ENCODE measurements at places on chromosomes 11 and 22.

DNA sequence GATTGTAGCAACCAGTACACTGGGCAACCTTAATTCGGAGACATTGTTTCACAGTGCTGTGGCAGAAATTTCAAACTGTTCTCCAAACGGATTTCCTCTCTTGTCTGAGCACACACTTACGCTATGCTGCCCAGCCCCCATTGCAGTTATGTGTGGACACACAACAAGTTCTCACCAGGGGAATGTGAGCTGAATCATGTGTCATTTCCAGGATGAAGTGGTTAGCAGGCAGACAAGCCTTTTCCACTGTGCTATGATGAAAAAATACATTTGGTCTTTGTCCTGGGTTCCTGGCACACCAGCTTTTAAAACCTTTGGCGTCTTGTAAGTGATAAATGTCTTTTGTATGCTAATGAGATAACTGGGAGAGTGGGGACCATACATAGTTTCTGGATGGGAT is 46.9 kb upstream of the SYT9 start:
- no peak for DNase-seq

DNA sequence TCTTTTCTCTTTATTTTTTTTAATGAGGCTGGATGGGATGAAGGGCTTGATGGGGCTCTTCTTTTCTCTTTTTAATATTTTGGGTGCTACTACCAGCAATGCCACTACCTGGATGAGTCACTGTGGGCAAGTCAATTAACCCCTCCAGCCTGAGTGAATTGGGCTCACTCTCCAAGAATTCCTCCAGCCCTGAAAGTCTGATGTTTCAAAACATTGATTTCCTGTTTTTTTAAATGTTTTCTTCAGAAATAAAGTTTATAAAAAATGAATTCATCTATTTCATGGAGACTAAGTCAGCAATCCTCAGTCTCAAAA is 812 bp upstream of the OR5A2 start:
- DNase-seq = no peak

DNA sequence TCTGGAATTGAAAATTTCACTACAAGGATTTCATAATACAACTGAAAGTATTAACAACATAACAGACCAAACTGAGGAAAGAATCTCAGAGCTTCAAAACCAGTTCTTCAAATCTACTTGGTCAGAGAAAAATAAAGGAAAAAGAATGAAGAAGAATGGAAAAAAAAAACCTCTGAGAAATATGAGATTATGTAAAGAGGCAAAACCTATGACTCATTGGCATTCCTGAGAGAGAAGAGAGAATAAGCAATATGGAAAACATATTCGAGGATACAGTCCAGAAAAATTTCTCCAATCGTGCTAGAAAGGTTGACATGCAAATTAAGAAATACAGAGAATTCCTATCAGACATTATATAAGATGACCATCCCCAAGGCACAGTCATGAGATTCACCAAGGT is 23.4 kb upstream of the GPR83 start:
- no peak for DNase-seq

- no peak for DNase-seq
Observed at GRCh38 chr11:36534276-36534840, 24.3 kb upstream of the TRAF6 start.

GRCh38 chr11:62443390-62444235 is 24.8 kb downstream of the SCGB1A1 start:
- DNase-seq = no peak

DNA sequence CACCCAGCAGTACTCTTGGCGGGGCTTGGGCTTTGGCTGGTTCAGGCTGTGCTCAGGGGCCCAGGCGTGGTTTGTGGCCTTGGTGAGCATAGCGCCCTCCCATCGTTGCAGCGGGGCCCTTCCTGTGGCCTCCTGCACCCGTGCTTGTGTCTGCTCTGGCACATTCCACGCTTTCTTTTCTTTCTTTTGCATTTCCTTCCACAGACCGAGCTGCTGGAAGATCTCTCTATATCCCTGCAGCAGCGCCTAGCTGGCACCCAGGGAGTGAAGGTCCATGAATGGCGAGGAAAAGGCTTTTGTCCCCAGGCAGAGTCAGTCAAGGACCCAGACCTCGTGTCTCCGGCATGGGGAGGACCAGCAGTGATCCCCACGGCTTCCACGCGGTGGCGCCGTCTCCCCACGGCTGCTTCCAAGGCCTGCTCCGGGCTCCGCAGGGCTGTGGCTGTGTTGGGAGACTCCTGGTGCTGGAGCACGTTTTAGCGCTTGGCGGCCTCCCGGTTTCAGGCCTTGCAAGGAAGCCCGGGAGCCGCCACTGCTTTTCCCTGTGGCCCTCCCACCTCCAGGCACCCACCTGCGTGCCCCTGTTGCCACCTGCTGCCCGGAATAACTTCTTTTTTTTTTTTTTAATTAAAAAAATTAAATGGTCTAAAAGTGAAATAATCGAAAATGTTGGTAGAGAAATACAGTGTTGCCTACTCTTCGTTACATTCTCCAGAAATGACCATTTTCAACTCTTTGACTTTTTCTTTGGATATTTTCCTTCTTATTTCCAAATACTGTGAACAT is 28.5 kb downstream of the GLB1L2 start:
- DNase-seq = peak; percentile 15

DNA sequence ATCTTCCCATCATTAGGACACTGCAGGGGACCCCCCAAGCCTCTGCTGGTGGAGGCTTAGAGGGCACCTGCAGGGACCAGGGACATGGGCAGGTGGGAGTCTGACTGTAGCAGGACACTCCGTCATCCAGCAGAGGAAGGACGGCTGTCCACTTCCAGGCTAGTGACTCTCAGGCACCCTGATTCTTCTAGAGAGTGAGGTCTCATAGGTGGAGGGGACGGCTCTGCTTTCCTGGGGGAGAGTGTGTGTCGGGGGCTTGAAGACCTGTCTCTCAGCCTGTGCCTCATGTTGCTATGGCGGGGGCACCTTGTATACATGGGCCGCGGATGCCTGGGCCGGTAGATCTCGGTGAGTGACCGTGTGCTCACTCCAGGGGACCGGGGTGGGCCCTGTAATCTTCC is 1116.6 kb downstream of the BRD1 start:
- DNase-seq = no peak

- no peak for DNase-seq
Observed at GRCh38 chr11:42049650-42050049, 590.2 kb upstream of the LRRC4C start.

- DNase-seq = no peak
Observed at GRCh38 chr11:69852056-69852455, 32.8 kb upstream of the FGF3 start.

DNA sequence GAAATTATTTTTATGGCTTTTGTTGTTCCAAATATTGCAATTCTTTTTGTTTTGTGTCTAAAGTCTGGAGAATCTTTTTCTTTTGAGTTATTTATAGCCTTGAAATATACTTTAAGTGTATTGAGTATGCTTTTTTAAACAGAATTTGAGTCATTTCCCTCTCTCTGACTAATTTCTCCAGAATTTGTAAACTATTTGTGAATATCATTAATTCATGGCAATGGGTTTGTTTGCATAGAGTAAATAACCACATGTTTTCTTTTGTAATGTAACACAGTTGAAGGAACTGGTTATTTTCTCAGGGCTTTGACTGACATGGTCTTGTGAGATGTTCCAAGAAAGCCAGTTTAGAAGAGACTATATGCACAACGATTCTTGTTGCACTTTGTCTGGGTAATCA is 30.9 kb upstream of the MPEG1 start:
- DNase-seq = no peak

DNA sequence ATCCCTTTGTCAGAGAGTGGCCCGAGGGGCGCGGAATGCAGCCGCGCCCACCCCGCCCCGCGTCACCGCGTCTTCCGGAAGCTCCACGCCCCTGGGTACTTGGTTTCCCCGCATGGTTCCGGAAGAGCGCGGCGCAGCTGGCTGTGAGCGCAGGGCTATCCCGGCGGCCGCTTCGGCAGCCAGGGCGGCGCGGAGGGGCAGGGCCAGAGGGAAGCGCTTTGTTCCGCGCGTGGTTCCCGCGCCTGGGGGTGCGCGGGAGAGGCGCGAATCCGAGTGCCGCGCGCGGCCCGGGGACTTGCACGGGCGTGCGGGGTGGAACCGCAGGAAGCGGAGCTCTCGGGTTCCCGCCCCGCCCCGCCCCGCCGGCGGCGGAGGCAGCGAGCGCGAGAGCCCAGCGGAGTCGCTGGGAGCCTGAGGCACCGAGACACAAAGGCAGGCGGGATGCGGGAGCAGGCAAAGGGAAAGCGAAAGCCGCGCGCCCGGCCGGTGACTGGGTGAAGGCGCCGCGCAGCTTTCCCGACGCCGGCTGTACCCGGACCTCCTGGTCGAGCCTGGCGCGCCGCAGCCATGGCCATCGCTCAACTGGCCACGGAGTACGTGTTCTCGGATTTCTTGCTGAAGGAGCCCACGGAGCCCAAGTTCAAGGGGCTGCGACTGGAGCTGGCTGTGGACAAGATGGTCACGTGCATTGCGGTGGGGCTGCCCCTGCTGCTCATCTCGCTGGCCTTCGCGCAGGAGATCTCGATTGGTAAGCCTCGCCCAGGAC is at the start of gene PANX1:
PANX1 (plus strand) TSS at position 96 of the 766 bp plus-strand sequence; CDS start at position 568, 472 bp downstream.
- DNase-seq = peak; percentile 80

DNA sequence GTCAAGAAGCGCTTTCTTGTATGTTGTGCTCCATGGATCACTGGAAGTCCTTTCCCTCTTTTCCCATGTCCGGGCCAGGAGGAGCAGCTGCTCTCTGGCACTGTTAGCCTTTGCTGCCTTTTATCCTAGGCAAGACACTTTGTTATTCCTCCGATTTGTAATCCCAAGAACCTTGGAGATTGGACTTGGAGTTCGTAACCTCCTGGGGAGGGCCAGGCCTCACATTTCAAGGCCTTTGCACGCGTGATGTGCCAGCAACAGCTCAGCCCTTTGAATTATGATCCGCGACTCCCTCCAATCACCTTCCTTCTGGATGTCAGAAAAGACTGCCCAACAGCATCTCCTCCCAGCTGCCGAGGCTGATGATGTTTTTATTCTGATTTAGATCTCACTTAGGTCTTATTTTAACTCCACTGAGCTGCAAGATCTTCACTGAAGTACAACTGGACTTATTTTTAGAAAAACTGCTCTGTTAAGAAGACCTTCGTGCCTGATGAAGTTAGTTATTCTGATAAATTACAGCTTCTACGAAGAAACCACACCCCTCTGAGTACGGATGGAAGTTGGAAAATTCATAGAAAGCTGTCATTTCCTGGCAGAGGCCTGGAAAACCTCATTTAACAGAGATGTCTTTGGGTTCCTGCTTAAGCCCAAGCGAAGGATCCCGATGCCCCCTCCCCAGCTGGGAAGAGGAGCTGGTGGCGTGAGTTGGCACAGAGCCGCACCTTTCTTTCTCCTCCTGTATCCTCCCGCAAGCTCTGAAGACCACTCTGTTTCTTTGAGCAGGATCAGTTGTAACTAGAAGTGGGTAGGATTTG is 62.4 kb downstream of the PARVB start:
- DNase-seq = no peak

DNA sequence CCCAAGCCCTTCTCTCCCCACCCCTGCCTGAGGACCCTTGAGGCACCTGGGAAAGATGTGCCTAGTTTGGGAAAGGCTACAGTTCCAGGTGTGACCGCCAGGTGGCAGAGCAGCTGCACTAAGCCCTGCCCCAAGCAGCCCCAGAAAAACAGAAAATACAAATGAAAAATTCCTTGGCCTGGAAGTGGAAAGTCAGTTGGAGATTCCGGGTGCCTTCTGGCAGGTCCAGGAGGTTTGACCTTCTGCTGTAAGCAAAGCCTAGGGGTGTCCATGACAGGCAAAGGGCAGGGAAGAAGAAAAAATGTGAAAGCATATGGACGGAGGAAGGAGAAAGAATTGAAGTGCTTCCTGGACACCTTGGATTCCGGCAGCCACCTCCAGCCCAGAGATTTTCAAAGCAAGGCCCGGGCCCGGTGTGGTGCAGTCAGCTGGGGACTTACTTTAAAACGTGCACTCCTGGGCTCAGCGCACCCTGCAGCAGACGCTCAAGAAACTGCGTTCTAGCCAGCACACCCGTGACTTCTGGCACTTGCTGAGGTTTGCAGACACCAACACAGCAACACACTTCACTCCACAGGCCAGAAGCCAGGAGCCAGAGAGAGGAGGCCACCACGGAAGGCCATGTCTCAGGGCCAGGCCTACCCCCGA is 37.3 kb upstream of the SLC22A12 start:
- no peak for DNase-seq

GRCh38 chr11:46519351-46519750 is 74.5 kb downstream of the AMBRA1 start:
- DNase-seq = no peak

DNA sequence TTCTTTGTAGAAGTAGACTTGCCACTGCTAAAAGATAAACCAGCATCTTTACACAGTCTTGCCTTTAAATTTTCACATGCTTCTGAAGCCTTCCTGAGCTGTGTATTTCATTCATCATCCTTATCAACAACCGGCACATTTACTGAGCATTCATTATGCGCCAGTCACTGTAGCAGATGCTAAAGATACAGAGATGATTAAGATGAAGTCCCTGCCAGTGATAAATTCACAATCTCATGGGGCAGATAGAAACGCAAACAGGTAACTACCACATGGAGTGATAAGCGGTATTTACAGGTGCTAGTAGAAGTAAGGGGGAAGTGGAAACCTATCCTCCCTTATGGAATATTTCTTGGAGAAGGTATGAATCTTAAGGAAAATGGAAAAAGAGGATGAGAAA is 67.2 kb downstream of the PRCP start:
- DNase-seq = no peak

GRCh38 chr11:114607753-114608459 is 12.3 kb upstream of the NXPE4 start:
- no peak for DNase-seq

DNA sequence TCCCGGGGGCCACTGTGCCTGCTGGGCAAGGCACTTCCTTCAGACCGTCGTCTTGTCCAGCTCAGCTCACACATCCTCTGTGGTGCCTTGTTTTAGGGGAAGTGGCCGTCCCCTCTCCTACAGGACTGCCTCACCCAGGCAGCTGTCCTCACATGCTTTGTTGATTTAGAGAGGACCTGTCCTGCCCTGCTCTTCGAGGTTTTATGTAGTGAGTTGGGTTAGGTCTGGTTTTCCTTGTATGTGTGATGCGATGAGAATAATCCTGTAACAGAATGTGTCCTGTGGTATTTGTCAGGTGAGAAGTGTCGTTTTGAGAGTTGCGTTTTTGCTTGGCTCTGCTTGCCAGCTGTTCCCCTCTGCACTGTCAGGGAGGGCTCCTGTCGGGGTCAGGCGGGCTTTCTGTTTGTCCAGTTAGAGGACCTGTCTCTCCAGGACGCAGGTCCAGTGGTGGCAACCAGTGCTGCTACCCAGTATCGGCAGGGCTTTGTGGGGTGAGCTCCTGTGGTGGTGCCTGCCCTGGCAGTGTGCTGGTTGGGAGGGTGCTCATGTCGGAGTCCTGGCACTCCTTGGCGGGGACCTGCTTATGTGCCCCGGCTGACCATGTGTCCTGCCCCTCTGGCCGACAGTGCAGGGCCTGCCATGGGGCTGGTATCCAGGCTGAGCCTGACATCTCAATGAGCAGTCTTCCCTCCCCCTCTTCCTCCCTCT is 41.3 kb downstream of the MUC6 start:
- no peak for DNase-seq
